T-helper 9 cell (primary cell): ENCODE measurements at places on chromosomes 1 and 21.
A peak's percentile ranks its signal among the peaks of the same experiment; 100 is the strongest.

DNA sequence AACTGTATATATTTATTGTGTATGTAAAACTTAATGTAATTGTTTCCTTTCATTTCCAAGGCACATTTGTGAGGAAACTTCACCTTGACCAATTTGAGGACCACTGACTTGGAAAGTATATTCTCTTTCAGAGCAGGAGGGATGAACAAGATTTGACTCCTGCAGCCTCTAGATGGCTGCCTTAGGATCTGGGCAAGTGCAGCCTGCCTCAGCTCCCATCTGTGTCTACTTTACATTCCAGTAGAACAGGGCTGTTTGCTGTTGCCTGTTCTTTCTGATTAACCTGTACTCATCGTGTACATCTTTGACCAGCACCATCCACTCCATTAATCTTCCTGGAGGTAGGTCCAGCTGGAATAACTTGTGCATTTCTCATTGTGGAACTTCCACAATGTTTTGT lies 312.8 kb downstream of the HLX start:
- no peak for DNase-seq

- no peak for DNase-seq
Measured at GRCh38 chr1:208202333-208202995, 41.7 kb downstream of the PLXNA2 start.

DNA sequence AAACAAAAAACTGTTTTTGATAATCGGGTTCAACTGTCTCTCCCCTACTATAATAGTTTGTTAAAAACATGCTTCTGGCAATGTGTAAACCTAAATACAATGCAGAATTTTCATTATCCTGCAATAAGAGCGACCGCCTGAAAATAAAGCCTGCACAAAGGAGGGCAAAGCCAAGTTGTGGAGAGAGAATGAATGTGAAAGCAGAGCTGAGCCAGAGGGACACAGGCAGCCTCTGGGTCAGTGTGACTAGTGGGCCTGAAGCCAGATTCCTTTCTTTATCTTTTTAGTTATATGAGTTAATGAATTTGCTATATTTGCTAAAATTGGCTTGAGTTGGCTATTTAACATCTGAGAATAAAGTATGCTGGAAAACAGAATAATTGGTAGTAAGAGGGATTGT lies 615.2 kb downstream of the PLA2G4A start:
- DNase-seq = no peak

GRCh38 chr21:32496568-32496967 lies 84.1 kb downstream of the EVA1C start:
- DNase-seq = no peak

- DNase-seq = no peak
Measured at GRCh38 chr1:62382658-62382955, 54.2 kb upstream of the USP1 start.

DNA sequence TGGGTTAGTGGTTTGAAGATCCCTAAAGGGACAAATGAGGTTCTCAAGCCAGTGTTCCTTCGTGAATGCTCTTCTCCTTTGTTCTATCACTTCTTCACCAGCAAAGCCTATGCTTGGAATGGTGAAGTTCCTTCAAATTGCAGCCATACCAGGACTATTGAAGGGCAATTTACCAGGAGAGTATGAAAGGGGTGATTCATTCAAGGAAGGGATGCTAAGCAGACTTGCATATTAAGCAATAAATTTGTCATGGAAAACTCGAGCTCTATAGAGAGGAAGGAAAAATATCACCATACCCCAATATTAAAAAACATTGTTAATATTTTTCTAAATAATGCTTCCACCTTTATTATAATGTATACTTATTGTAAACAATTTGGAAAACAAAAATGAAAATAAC lies 9.3 kb upstream of the TSNAX start:
- no peak for DNase-seq

DNA sequence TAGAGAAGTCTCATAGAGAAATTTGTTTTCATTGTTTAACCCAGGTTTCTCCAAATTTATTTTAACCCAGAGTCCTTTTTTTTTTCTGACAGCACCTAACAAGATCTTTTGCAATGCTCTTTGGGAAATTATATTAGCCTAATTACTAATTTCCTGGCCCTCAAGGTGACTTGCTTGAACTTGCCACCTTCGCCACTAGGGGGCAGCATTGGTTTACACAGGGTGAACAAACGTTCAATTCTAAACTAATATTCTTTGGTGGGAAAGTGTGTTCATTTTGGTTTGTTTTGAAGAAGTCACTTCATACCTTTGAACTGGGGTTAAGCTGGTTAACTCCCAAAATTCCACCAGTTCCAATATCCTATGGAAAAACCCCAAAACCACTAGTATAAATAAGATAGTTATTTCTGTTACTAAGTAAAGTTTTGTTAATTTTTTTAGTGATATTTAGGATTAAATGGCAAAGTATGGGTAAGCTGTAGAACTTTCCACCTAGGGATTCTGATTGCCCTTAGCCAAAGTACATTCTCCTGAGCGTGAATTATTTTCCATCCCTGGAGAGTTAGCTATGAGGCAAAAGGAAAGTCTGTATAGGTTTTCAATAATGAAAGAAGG lies 13.0 kb downstream of the CCDC190 start:
- DNase-seq = peak; percentile 81

- no peak for DNase-seq
Measured at GRCh38 chr1:70627910-70628309, 216.8 kb downstream of the CTH start.

- no peak for DNase-seq
Measured at GRCh38 chr1:10610901-10611600, 136.3 kb downstream of the PEX14 start.

DNA sequence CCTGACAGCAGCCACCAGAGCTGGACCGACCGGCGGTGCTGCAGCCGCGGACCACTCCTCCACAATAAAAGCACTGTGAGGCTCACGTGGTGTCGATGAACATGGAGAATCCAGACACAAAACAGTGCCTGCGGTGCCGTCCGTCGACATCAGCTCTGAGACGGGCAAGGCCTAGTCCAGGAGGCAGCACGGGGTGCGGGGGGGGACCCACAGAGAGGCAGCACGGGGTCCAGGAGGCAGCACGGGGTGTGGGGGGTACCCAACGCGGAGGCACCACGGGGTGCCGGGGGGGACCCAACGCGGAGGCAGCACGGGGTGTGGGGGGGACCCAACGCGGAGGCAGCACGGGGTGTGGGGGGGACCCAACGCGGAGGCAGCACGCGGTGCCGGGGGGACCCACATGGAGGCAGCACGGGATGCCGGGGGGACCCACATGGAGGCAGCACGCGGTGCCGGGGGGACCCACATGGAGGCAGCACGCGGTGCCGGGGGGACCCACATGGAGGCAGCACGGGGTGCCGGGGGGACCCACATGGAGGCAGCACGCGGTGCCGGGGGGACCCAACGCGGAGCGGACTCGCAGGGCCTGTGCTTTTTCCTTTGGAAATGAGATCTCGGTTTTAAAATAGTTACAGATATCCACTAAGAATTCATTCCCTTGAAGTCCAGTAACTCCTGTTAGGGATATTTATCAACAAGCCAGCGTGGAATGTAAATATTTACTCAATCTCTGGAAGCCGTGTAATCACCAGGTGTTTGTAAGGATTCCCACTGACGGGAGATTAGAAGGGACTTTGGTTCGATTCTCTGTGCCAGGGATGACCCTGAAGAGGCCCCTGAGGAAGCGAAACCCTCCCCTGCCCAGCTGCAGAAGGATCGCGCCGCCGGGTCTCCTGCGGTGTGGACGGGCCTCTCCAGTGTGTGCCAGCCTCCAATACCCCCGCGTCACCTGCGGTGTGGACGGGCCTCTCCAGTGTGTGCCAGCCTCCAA lies 52.1 kb downstream of the COL6A1 start:
- DNase-seq = no peak

DNA sequence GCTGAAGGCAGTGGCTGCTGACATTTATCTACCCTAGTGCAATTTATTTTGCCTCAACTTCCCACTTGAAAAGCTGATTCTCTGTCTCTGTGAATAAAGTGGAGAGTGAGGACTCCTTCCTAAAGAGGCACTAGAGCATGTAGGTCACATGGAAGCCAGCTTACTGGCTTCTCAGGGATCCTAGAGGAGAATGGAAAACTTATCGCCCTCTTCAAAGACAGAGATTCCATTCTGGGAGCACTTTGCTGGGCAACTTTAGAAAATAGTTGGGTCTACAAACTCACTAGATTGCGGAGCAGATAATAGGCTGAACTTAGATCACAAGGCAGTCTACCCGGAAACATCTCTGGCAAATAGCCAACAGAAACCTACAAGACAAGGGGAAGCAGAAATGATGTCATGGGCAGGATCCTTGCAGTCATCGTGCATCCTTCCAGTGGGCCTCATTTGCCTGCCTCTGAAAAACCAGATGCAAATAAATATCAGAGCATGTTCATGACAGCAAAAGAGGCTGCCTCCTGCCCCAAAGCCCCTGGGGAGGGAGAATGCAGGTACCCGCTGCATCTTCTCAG lies 104.8 kb upstream of the BARHL2 start:
- no peak for DNase-seq

- DNase-seq = no peak
Measured at GRCh38 chr1:182408435-182409075, 8.1 kb upstream of the TEDDM1 start.

DNA sequence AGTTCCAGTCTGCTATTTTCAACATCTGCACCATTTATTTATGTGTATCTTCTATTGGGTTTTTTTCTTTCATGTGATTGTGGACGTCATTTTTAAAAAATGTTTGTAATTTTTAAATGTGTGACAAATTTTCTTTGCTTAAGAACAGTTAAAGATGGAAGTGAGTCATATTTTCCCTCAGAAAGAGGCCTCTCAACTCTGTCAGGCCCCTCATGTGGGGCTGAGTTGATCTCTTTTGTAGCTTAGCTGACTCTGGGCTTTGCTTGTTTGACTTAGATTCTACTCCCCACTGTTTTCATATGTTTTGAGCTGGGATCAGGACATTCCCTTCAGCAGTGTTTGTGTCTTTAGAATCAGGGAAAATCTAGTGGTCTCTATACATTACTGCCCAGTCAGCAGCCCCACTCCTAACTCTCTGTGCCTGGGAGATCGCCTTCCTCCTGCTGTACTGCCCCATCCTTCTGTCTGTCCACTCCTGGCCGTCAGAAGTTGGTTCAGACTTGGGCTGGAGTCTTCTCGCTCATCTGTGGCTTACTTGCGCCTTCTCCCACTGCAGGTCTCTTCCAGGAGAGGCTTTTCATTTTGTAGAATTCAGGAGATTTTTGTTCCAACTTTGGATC lies 137.4 kb downstream of the DYRK1A start:
- no peak for DNase-seq

DNA sequence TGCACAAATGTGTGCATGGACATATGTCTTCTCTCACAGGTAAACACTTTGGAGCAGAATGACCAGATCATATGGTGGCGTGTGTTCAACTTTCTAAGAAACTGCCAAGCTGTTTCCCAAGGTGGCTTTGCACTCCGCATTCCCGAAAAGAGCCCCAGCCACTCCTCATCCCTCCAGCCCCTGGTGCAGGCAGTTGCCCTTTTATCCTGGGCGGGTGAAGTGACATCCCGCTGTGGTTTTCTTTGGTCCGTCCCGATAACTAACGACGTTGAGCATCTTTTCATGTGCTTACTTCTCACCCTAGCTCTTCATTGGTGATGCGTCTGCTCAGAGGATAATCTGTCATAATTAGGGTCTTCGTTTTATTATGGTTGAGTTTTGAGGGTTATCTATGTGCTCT lies 612.5 kb downstream of the MATN1 start:
- DNase-seq = no peak

DNA sequence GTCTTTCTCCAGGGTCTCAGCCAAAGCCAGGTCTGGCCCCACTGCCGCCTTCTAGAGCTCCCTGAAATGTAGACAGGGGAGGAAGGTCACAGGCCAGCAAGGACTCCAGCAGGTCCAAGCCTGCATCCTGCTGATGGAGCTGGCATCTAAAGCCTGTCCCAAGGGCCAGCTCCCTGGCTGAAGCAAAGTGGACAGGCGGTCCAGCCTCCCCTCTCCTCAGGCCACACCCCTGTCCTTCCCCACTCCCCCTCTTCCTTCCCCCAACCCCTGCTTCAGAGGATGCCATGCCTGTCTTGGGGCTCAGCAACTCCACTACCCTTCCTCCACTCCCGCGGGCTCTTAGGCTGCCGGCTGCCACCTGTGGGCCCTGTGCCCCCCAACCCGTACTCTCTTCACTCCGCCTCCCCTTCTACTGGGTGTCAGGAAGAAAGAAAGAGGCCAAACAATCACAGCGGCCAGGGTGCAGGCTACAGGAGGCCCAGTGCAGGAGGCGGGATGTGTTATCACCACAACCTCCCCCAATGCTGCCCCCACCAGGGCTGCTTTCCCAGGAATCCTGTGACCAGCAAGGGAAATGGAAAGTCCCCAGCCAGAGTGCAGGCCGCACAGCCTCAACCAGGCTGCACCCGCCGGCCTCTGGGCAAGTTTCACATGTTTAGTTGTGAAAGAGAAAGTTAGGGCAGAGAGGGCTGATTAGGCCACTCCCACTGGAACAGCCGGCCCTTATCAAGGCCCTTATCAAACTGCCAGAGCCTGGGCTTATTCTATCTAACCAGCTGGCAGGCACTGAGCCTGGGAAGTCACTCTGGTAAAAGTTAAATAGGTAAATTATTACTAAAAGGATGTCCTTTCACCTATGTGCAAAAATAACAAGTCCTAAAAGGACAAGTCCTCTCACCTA lies 34.1 kb downstream of the ACOT7 start:
- peak; percentile 28 for DNase-seq

GRCh38 chr1:44636688-44637598 lies 37.3 kb downstream of the TMEM53 start:
- DNase-seq = no peak

DNA sequence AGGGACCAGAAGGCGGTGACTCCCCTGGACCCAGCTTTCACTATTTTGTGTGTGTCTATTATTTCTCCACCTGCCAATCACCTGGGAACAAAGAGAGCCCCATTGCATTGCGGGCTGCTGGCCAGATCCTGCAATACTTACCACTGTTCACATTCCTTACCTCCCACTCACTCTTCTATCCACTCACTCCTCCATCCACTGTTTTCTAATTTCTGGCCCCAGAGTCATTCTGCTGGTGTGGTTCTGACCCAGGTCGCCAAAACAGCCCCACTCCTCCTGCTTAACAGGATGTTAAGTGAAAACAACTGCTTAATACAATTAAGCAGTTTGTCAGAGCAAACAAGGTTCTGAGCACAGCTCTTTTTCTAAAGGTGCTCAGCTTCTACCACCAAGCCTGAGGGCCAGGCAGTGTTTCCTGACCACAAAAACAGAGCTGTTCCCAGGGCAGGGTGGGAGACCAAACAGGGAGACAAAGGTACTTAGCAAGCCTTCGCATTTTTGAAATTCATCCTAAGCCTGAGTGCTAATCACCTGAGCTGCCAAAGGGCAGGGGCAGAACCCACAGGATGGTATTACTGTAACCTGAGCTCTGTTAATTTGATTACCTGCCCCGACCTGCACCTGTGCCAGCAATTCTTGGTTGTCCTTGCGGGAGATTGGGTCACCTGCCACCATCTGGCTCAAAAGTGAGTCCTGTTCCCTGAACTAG lies 38.5 kb upstream of the EFCAB14 start:
- DNase-seq = no peak

GRCh38 chr1:229845410-229846138 lies 219.5 kb downstream of the URB2 start:
- DNase-seq = no peak

- no peak for DNase-seq
Measured at GRCh38 chr1:14809191-14809981, 210.9 kb downstream of the KAZN start.
